ENCODE measurements at places on chromosomes 1 and 21.

DNA sequence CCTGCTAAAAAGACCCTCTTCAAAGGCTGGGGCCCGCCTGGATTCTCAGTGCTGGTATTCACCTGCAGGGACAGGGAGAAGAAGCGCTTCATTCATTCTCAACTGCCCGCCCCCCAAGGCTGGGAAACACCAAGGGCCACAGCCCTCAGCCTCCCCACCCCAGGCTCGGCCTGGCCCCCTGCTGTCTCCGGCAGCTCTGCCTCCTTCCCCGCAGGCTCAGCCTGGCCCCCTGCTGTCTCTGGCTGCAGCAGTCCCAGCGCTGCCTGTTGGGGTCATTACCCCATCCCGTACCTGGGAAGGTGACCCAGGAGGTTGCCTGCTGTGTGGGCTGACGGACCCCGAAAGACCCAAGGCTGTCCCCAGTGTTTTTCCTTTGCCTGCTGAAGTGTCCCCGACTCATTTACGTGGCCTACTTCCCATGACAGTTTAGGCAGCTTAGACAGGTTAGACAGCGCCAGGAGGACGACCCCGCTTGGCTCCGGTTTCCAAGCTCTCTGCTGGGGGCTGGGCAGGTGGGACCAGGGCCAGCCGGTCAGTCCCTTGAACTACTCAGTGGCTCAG, 22.9 kb upstream of the CLSTN1 start:
- no peak for DNase-seq

- DNase-seq: no peak
These were observed 15.7 kb upstream of the ATP13A2 start for GRCh38 chr1:17027403-17027802.

DNA sequence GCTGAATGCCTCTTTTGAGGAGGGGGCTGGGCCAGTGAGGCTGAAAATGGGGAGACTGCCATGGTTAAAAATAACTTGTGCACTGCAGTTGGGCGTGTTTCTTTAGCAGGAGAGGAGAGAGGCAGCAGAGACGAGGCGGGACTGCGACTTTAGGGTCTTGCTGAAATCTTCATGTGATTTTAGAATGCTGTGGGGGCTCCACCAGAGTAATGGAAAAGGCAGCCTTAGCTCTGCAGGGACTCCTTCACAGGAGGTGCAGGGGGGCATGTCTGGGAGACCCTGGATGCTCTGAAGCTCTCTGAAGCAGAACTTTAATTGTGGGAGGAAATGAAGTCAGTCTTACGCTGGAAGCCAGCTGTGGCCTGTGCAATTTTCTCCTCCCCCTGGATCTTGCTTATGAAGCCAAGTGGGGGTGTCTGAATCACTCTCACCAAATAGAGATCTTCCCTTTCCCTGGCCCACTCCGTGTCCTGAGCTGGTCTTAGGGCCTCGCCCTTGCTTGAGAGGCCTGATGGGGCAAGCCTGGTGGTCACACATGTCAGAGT, 60.8 kb downstream of the NDUFS5 start:
- DNase-seq: no peak

DNA sequence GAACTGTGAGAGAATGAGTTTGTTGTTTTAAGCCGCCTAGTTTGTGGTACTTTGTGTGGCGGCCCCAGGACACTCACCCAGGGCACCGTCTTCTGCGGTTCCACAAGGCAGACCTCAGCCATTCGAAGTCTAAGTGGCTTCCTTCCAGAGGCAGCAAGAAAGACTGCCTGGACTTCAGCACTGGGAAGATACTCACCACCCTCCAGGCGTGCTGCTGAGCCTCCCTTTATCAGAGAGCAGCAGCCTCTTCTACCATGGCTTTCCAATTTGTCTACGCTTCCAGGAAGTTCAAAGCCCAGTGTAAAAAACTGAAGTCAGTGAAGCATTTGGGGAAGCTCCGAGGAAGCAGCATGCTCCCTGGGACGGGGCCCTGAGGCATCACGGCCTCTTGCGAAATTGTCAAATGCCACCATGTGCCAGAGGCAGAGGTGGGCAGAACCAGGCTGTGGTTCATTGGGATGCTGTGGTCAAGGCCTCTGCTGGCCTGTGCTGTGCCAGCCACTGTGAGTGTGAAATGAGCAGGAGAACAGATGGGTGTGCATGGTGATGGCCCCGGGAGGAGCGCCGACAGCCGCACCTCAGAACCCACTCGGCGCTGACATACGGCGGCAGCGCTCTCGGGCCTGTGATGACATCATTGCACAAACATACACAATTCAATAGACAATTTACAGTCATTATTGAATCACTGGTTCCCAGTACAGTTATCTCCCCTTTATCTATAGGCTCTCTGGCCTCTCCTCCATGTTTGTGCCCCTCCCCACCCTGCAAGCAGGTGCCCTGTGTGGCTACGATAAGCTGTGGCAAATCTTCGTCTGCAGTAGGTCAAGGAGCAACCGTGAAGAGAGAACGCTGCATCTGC, 110.4 kb downstream of the PDE9A start:
- no peak for DNase-seq

- DNase-seq: no peak
These were observed 697 bp downstream of the PRDM16 start for GRCh38 chr1:3069491-3070308.

- DNase-seq: no peak
These were observed 3.9 kb upstream of the CDC42 start for GRCh38 chr1:22048351-22049192.

GRCh38 chr1:168386949-168387586, 106.4 kb downstream of the TBX19 start:
- DNase-seq: no peak

DNA sequence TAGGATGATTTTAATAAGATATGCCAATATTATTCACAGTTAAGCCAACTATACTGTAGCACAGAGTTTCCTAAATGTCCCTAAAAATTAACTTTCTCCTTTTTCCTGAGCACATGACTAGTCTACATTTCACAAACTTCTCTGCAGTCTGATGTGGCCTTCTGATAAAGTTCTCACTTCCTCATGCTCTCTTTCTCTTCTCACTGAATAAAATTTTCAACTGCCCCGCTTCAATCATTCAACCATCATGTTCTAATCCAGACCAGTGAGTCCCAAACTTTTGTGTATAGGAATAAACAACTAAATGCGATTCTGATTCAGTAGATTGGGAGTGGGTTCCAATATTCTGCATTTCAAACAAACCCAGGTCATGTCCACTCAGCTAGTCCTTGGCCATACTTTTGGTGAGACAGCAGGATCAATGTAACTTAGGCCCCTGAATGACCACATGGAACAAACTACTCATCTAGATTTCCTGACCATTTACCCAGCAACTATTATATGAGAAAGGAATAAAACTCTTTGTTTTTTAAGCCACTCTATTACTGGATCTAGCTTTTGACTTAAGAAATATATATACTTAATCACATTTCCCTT, 20.1 kb downstream of the TUT4 start:
- DNase-seq: no peak

GRCh38 chr1:246698466-246699094, 25.6 kb upstream of the SCCPDH start:
- no peak for DNase-seq

- DNase-seq: no peak
These were observed 111.9 kb downstream of the ADSS2 start for GRCh38 chr1:244339776-244340175.

- DNase-seq: no peak
These were observed 116.8 kb upstream of the ATP1A1 start for GRCh38 chr1:116256286-116256649.

DNA sequence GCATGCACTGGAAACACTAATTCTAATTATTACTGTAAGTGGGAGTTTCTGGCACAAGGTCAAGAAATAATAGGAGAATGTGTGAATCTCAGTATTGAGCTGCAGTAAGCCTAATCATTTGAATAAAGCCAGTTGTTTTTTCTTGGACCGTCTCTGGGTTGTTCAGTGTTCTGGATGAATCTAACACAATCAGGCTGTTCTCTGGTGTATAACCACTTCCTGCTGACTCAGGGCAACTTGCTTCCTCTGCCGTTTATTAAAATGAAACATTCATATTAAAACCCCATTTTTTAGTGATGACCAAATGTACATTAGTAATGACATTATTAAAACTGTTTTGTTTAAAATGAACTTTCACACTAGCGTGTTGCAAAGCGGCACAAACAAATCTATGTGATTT, 273.1 kb upstream of the SNX7 start:
- DNase-seq: no peak

- DNase-seq: no peak
These were observed at the start of gene CSF1 for GRCh38 chr1:109910123-109910962. CSF1 (plus strand) TSS chr1:109910849; CDS start chr1:109911024, 175 bp downstream.

- no peak for DNase-seq
These were observed 113.3 kb downstream of the PTPN14 start for GRCh38 chr1:214438075-214438474.

GRCh38 chr1:233477359-233477758, 136.5 kb upstream of the KCNK1 start:
- no peak for DNase-seq

All from cortex of kidney (tissue), 1 donor.